Renal pelvis (tissue), 12 donors: ENCODE measurements at places on chromosomes 1 and 21. TPM values are rescaled to one million over a fixed set of nuclear protein-coding genes. Genes with fewer than 3 reads are reported as not detected.
A peak's percentile ranks its signal among the peaks of the same experiment; 100 is the strongest.

DNA sequence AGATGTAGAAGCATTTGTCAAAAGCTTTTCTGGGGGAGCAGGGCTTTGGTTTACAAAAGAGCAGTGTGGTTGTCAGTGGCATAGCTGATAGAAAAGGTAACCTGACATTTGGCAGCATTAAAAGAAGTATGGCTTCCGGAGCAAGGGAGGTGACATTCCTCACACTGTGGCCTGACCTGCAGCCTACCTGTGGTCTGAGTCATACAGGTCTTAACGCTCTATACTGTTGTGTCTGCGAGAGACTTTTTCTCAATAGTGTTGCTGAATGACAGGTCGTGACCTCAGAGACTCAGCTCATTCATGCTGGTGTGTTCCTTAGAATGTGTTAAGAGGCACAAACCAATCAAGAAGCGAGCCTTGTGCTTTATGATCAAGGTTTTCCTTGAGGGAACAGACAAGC lies 19.3 kb downstream of the PHGDH start:
- no peak for DNase-seq

KLF17 gene
- polyA plus RNA-seq, result not detected

DNA sequence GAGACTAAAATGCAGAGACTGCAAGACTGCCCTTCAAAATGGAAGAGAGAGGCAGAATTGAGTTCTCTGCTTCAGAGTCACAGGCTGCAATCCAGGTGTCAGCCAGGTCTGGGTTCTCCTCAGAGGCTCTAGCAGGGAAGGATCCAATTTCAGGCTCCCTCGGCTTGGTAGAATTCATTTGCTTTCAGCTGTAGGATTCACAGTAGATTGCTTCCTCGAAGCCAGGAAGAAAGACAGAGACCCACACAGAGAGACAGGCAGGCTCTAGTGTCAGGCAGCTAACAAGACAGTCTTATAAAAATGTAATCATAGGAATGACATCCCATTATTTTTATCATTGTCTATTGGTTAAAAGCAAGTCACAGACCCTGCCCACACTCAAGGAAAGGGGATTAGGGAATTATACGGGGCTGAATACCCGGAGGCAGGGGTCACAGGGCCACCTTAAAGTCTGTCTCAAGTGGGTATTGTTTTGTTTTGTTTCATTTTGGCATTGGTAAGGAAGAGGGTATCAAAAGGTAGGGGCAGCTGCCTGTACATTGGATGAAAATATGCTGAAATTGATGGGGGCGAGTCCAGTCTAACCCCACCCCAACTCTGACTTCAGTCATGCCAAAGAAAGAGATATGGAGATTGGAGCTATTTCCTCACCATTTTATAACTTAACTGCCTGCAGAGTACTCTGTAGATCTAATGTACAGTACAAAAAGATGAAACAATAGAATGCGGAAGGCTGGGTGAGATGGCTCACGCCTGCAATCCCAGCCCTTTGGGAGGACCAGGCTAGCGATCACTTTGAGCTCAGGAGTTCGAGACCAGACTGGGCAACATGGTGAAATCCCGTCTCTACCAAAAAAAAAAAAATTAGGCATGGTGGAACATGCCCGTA lies 9.5 kb upstream of the TBCE start:
- DNase-seq, result peak; percentile 29

- no peak for DNase-seq
Observed at GRCh38 chr1:9435153-9435636, 104.1 kb upstream of the SLC25A33 start.

- DNase-seq, result peak; percentile 96
Observed at GRCh38 chr1:178093494-178093950, 382 bp upstream of the RASAL2 start.

DNA sequence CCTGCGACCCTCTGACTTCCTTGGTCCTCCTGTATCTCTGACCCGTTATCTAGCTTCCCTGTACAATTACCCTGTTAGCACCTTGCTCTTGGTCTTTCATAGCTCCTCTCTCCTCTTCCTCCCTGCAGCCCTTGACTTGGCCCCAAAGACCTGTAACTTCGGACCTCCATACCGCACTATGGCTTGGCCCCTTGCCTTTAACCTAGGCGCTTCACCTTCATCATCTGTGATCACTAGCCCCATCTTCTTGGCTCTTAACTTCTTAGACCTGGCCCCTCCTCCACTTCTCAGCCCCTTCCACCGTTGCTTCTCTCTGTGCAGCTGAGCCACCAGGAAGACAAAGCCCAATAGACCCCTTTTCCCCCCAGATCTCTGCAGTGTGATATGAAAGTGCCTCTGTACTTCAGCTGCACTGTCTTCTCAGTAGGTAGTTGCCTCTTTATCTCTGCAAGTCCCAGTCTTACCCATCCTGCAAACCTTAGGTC lies 740 bp downstream of the ZNF691 start:
- DNase-seq, result no peak

DNA sequence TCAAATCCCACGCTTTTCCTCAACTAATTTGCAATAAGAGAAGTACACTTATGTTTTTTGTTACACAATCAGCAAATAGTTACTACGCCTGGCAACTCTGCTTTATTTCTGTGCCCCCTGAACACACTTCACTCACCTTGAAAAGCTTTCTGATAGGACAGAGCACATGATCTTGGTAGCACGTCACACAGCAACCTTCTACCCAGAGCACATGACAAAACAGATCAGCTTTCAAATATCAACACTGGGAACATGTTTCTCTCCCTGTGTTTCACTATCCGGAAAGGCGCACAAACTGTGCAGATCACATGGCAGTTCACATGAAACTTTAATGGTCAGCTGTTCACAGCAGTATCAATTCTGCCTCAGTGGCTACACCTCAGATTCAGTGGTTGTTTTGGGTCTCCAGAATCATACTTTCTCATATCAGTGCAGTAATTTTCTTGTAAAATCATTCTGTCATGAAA lies 2.2 kb downstream of the SLC19A2 start:
- DNase-seq, result peak; percentile 73

- DNase-seq, result no peak
Observed at GRCh38 chr1:113976609-113977278, 2.5 kb upstream of the OLFML3 start.

DNA sequence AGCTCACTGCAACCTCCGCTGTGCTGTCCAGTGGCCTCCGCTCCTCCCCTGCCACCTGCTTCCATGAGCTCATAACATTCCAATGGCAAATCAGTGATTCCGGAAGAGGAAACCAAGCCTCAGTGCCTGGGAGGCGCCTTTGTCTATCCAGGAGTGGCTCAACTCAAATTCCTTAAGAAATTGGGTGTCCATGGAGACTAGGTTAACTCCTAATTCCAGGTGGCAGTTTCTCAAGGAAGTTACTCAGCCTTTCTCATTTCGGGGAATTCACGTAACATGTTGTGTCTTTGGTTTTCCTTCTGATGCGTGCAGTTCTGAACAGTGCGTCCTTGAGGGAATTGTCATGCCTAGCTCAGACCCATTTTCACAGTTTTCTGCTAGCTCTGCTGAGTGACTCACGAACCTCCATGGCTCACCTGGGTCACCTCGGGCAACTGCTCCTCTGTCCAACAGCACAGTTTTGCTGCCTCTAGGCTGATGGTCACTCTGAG lies 89.9 kb upstream of the DSCAM start:
- DNase-seq, result no peak

ALX3 gene
- polyA plus RNA-seq, result not detected

KRTAP6-3 gene
- not detected for polyA plus RNA-seq

- no peak for DNase-seq
Observed at GRCh38 chr1:36731226-36732014, 248.7 kb upstream of the CSF3R start.

GRCh38 chr1:100400404-100400803 lies 48.1 kb downstream of the CDC14A start:
- DNase-seq, result no peak

DNA sequence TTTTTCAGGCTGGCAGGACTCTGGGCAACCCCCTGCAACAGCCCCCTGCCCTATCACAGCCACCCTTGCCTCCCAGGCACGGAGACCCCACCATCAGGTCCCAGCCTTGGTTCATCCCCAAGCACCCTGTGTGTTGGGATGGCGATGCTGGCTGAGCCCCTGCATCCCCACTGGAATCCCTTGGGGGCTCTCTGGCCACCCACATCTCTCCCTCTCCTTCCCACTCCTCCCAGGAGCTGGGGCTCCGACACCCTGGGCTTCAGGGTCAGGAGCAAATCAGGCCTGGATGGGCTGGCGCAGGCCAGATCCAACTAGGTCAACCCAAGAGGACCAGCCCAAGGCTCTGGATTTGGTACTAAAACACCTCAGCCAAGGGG lies 25.9 kb downstream of the COL6A1 start:
- DNase-seq, result no peak

LAX1 gene
- polyA plus RNA-seq, result 0.18 TPM
